ENCODE measurements at places on chromosomes 6 and 20.

GRCh38 chr6:44012078-44012493 is 115.2 kb downstream of the MRPL14 start:
- DNase-seq = peak; percentile 54

GRCh38 chr20:1881240-1881835 is 13.9 kb upstream of the SIRPA start:
- no peak for DNase-seq

DNA sequence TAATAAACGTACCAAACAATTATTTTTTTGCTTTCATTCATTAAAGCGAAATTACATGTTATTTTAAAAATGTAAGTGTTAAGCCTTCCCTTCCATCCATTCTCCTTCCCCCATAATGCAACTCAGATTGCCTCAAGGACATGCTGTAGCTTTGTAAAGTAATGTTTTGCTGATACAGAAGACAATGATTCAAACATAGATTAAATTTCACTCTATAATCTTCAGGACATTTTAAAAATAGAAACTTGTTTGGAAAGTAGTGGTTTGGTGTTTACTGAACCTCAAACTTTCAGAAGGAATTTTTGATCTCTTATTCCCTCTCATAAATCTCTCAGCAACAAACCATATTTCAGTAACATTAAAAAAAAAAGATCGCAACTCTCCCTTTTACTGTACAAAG is 350.9 kb upstream of the HSF2 start:
- no peak for DNase-seq

DNA sequence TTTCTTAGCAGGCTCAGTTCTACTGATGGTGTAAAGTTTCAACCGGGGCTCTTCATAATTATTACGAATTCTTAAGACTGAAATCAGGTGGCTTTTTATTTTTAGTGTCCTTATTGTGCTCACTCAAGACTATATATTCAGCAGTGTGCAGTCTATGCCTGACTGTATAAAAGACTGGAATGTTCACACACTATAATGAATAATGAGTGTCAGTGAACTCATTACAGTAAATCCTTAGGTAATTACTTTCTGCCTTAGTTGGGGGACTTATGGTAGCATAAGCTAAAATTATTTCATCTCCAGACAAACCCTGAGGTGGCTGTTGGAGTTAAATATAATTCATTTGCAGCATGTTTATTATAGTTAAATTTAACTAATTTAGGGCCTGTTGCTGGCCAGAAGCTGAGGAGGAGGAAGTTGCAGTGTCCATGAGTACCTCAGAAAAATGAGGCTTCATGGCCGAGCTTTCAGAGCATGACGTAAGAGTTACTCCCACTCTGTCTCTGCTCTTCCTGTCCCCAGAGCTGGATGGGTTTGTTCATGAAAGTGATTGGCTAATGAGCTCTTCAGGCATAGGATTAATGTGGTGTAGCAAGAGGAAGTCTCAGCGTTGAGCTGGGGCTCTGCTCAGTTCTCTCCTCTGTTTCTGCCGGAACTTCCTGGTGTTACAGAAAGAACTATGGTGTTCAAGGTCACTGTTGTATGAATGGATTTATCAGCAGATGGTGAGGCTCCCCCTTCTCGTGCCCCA is 335.7 kb downstream of the NRN1 start:
- DNase-seq = peak; percentile 17

Data from KG1 (cell line).